GM12878 (cell line): ENCODE measurements at places on chromosomes 11 and 22. TPM values are rescaled to one million over a fixed set of nuclear protein-coding genes. Genes with fewer than 3 reads are reported as not detected.

The TBX1 gene
- not detected in 2 replicates for total RNA-seq

The CCDC89 gene
- not detected in 2 replicates for total RNA-seq

The BBS1 gene
- total RNA-seq, result 9.9 and 13.1 TPM in 2 replicates

The LRRN4CL gene
- total RNA-seq, result not detected in 2 replicates

The PITPNB gene
- 73.0 and 75.9 TPM in 2 replicates for total RNA-seq

The DERL3 gene
- 17.4 and 19.4 TPM in 2 replicates for total RNA-seq

The MRPL23 gene
- total RNA-seq, result 141 and 143 TPM in 2 replicates

The EIF3L gene
- total RNA-seq, result 593 and 613 TPM in 2 replicates

The KLHL35 gene
- total RNA-seq, result 0.13 and 0.21 TPM in 2 replicates

The APOA5 gene
- 0.15 and 0.35 TPM in 2 replicates for total RNA-seq

The TRPC6 gene
- total RNA-seq, result not detected in 2 replicates

The MMP8 gene
- total RNA-seq, result not detected in 2 replicates

The OR2AG1 gene
- not detected in 2 replicates for total RNA-seq

The OR8G5 gene
- not detected in 2 replicates for total RNA-seq

The SYT13 gene
- not detected in 2 replicates for total RNA-seq

The POU2F3 gene
- 0.21 and 0.36 TPM in 2 replicates for total RNA-seq

The MYO18B gene
- total RNA-seq, result 0.28 and 0.45 TPM in 2 replicates

The IL10RA gene
- 10.8 and 11.8 TPM in 2 replicates for total RNA-seq

The RAG2 gene
- not detected in 2 replicates for total RNA-seq

The ELMOD1 gene
- not detected in 2 replicates for total RNA-seq

The PHF21B gene
- total RNA-seq, result 0.08 TPM in 1 of 2 replicates, not detected in the other

The NAALADL1 gene
- 3.3 and 4.0 TPM in 2 replicates for total RNA-seq

The C11orf16 gene
- total RNA-seq, result not detected in 2 replicates

The HPX gene
- 1.7 and 2.1 TPM in 2 replicates for total RNA-seq

The GAL gene
- total RNA-seq, result not detected in 2 replicates

The ALDH3B2 gene
- total RNA-seq, result not detected in 2 replicates

The MYEOV gene
- total RNA-seq, result 0.18 and 0.53 TPM in 2 replicates

The CBLIF gene
- not detected in 2 replicates for total RNA-seq

The PUS3 gene
- 11.9 and 12.1 TPM in 2 replicates for total RNA-seq

The IGSF9B gene
- 0.05 and 0.51 TPM in 2 replicates for total RNA-seq

The MDK gene
- total RNA-seq, result 11.2 and 12.8 TPM in 2 replicates

The OR4A16 gene
- total RNA-seq, result not detected in 2 replicates

The DUSP8 gene
- total RNA-seq, result 0.21 and 0.38 TPM in 2 replicates

The CSRP3 gene
- not detected in 2 replicates for total RNA-seq

The RAB3IL1 gene
- 0.11 TPM in 1 of 2 replicates, not detected in the other for total RNA-seq

The OR5T1 gene
- total RNA-seq, result not detected in 2 replicates

The GGTLC3 gene
- total RNA-seq, result not detected in 2 replicates

The OR2AT4 gene
- total RNA-seq, result not detected in 2 replicates

The CABP4 gene
- 0.41 and 0.69 TPM in 2 replicates for total RNA-seq

The IFITM1 gene
- 396 and 453 TPM in 2 replicates for total RNA-seq

The NPAS4 gene
- total RNA-seq, result not detected in 2 replicates

The TESMIN gene
- total RNA-seq, result 2.4 TPM in 2 replicates

The GRIA4 gene
- total RNA-seq, result not detected in 2 replicates

The ZNRF3 gene
- total RNA-seq, result 1.5 and 1.9 TPM in 2 replicates

The MYO7A gene
- total RNA-seq, result 0.21 and 0.24 TPM in 2 replicates

The TNNI2 gene
- 0.38 and 0.61 TPM in 2 replicates for total RNA-seq

The BACE1 gene
- total RNA-seq, result 0.29 and 0.62 TPM in 2 replicates

The PNPLA5 gene
- total RNA-seq, result not detected in 2 replicates

The MPZL3 gene
- total RNA-seq, result 5.6 and 6.4 TPM in 2 replicates
